ENCODE measurements at places on chromosomes 5 and 9. TPM values are rescaled to one million over a fixed set of nuclear protein-coding genes. Genes with fewer than 3 reads are reported as not detected.

DNA sequence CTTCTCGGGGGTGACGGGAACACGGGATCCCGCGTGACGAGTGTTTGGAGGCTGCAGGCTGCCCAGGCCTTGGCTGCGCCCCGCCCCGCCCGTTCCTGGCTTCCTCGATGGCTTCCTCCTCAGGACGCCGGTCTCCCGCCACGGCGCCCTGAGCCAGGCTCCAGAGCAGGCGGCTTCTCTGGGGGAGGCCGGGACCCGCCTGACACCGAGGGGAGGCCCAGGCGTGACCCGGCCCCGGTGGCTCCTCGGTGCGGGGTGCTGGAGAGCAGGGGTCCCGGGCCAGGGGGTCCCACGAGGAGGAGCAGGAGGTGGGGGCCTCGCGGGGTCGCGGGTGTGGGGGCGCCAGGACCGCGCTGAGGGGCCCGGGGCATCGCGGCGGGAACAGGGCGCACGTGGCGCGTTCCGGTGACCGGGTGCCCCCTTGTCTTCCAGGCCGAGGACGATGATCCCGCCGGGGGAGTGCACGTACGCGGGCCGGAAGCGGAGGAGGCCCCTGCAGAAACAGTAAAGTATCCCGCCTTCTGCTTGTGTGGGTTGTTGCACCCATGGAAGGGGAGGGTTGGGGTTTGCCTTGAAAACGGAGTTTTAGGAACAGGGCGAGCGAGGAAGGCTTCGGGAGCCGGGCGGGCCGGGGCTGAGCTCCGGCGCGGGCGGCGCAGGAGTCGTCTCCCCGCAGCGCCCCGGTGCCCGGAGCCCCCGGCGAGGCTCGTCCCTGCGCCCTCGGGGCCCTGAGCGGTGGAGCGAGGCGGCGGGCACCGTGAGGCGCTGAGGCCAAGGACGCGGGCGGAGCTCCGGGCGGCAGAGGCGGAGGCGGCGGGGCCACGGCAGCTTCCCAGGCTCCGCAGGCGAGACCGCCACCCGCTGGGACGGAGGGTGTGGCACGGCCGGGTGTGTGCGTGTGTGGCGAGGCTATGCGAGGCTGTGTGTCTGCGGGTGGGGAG, 22.2 kb downstream of the AHRR start:
- no peak overlapping the region for H3K27ac ChIP-seq
- peaks cover 4% of the 10 kb centered on the region for H3K4me1 ChIP-seq

DNA sequence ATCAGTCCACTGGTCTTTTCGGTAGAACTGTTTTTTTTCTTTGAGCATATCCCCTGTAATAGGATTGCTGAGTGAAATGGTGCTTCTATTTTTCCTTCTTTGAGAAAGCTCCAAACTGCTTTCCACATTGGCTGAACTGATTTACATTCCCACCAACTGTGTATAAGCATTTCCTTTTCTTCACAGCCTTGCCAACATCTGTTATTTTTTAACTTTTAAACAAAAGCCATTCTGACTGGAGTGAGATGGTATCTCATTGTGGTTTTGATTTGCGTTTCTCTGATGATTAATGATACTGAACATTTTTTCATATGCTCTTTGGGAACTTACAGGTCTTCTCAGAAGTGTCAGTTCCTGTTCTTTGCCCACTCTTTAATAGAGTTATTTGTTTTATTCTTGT, 764.7 kb downstream of the MTRR start:
- peaks cover 9% of the 10 kb centered on the region for H3K36me3 ChIP-seq
- H3K27ac ChIP-seq = no peak overlapping the region
- no peaks in the 10 kb centered on the region for H3K27me3 ChIP-seq
- DNase-seq = no peak

Gene EGFLAM
- total RNA-seq = 13.2 TPM

DNA sequence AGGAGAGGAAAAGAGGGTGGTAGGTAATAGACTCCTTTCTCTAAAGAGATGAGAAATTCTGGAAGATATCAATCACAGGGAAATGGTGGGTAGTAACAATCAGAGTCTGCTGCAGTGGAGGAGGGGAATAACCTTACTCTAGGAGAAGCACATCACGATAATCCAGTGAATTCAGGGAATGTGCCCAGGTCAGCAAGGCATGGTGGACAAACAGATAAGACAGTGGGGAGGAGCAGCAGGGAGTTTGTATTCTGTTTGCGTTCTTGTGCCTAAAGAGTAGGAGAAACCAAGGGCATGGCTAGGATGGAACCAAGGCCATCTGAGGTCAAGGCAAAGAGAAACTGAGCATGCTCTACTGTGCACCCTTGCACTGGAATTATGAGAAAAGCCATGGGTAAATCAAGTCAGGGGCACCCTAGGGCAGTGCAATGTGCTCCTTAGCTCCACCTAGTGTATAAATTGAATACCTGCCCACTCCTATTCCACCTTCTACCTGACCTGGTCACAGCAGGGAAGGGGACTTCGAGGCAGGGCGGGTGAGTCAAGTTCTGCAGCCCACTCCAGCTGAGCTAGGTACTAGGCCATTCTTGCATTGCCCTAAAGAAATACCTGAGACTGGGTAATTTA, 31.6 kb downstream of the RETREG1 start:
- H3K4me1 ChIP-seq = peaks cover 4% of the 10 kb centered on the region
- no peak overlapping the region for H3K27ac ChIP-seq
- peaks cover 4% of the 10 kb centered on the region for H3K36me3 ChIP-seq
- no peaks in the 10 kb centered on the region for H3K27me3 ChIP-seq
- DNase-seq = no peak
- no peak overlapping the region for H3K4me3 ChIP-seq

- no peak overlapping the region for H3K4me3 ChIP-seq
- H3K36me3 ChIP-seq = no peaks in the 10 kb centered on the region
- H3K4me1 ChIP-seq = peaks cover 4% of the 10 kb centered on the region
- peaks cover 1% of the 10 kb centered on the region for H3K27me3 ChIP-seq
Observed at GRCh38 chr5:149464796-149465489, 85.9 kb upstream of the IL17B start.

Gene LCN10
- not detected for total RNA-seq

GRCh38 chr9:29928072-29928471, 2354.8 kb upstream of the C9orf72 start:
- H3K4me1 ChIP-seq = peaks cover 5% of the 10 kb centered on the region
- DNase-seq = peak; percentile 21
- H3K36me3 ChIP-seq = no peaks in the 10 kb centered on the region
- H3K4me3 ChIP-seq = no peak overlapping the region
- H3K27ac ChIP-seq = no peak overlapping the region
- peaks cover 1% of the 10 kb centered on the region for H3K27me3 ChIP-seq

GRCh38 chr9:20048985-20049384, 260.1 kb upstream of the SLC24A2 start:
- no peaks in the 10 kb centered on the region for H3K36me3 ChIP-seq
- H3K27ac ChIP-seq = no peak overlapping the region
- no peaks in the 10 kb centered on the region for H3K27me3 ChIP-seq
- H3K4me3 ChIP-seq = no peak overlapping the region
- H3K4me1 ChIP-seq = peaks cover 2% of the 10 kb centered on the region
